Ammon's horn (tissue), 1 donor: ENCODE measurements at places on chromosomes 2 and 18.
A peak's percentile ranks its signal among the peaks of the same experiment; 100 is the strongest.

DNA sequence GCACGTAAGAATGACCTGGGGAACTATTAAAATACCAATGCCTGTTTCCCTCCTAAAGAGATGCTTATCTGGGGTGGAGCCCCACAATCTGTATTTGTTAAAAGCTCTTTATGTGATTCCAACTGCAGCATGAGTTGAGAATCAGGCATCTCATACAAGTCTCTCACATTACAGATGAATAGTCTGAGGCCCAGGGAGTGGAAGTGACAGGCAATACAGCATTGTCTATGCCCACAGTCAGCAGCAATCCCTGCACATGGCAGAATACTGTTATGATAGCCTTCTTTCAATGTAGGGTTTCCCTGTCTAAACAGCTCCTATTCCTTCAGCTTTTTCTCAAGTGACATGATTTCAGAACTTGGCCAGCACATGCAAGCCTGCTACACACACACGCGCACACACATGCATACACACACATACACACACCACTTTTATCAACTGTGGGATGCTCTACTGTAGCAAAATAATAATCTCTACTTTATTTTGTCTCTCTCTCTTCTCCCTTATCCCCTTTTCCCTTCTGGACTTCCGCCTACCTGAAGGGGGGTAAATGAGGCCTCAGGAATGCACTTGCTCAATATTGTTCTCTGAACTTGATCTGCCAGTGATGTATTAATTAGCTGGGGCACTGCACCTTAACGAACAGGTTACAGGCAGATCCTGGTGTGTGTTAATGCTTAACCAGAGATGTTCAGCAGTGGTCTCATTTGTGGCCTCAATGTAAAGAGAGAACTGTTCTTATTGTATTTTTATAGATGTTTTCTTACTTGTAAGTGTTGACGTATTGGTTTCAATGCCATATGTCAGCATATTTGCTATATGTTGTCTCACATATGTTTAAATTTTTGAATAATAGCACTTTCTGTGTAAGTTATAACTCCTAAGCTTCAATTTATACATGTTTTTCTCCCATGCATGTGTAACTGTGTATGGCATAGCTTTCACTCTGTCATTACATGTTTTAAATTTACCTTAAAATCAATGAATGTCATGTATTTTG, 116.0 kb downstream of the SETBP1 start:
- no peak for DNase-seq

DNA sequence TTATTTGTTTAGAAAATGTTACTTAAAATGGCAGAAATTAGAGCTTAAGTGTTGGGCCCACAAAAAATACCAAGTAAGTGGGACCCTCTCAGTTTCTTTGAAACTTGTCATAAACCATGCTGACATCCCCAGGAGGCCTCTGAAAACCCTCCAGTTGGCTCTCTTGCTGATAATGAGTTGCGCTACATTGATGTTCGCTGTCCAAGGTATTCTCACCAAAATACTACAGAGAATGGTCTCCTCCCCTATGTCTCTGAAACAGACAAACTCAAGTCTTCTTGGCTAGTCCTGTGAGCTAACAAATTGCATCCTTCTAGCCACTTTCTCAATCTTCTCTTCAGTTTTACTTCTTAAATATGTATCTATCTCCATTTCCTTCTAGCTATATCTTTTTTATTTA, 669.4 kb downstream of the IRS1 start:
- no peak for DNase-seq

- no peak for DNase-seq
Measured at GRCh38 chr2:210288408-210288807, 26.6 kb downstream of the MYL1 start.

DNA sequence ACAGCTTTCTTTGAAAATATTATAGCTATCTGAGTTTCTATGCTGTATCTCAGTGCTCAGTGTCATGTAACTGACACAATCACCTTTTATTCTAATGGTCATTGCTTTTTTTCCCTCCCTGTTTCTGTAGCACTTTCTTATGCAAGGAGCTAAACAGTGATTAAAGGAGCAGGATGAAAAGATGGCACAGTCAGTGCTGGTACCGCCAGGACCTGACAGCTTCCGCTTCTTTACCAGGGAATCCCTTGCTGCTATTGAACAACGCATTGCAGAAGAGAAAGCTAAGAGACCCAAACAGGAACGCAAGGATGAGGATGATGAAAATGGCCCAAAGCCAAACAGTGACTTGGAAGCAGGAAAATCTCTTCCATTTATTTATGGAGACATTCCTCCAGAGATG, 56.4 kb downstream of the SCN2A start:
- DNase-seq: peak; percentile 21

DNA sequence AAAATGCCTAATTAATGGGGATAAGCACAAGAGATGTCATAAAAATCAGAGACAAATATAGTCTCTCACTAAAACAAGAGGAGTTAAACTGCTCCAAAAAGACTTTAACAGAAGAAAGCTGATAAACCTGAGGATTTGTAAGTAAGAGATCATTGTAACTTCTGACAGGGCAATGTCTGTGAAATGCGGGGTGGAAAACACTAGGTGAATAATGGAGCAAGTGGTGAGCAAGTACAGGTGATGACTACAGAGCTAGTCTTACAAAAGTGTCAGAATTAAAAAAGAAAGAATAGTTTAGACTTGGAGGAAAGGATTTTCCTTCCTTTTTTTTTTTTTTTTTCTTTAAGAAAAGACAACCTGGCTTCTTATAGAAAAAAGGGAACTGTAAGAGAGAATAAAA, 22.7 kb downstream of the ATAD2B start:
- DNase-seq: no peak

DNA sequence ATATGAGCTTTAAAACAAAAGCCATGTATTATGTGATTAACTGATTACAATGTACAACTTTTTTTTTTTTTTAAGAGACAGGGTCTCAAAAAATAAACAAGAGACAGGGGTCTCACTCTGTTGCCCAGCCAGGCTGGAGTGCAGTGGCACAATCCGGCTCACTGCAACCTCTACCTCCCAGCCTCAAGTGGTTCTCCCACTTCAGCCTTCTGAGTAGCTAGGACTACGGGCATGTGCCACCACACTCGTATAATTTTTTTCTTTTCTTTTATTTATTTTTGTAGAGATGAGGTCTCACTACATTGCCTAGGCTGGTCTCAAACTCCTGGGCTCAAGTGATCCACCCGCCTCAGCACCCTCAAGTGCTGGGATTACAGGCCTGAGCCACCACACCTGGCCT, 103.1 kb downstream of the ATAD2B start:
- DNase-seq: no peak

GRCh38 chr2:239943991-239944631, 81.0 kb downstream of the NDUFA10 start:
- no peak for DNase-seq

DNA sequence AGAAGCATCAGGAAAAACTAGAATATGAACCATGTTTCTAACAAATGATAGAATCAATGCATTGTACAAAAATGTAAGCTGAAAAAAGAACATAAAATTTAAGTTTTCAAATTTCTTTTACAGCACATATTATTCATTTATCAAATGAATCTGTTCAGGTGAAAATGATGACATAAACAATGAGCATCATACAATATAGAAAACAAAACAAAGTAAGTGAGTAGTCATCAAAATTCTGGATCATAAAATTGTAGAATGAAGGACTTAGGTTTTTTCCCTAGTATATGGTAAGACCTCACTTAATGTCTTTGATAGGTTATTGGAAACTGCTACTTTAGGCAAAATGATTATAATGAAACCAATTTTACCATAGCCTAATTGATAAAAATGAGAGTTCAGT, 427.0 kb upstream of the KCNH7 start:
- DNase-seq: no peak

DNA sequence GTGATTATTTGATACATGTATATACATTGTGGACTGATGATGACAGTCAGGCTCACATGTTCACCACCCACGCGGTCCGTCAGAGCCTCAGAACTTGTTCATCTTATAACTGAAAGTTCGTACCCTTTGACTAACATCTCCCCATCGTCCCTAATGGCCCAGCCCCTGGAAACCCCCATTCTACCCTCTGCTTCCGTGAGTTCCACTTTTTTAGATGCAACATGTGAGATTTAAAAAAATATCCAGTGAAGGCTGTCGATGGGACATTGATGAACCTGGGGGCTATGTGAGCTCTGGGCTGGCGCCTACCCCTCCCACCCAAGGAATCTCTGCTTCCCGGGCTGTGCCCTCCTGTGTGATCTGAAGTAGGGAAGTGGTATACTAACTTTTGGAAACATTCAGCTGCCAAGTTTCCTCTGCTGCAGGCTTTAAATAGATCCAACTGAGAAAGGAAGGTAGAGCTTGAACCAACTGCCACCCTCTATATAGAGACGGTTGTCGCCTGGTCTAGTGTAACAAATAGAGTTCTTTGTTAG, 163.8 kb downstream of the FAM210A start:
- DNase-seq: peak; percentile 39

GRCh38 chr18:2965797-2966196, 47.1 kb downstream of the LPIN2 start:
- DNase-seq: no peak

- DNase-seq: no peak
Measured at GRCh38 chr2:225354281-225354774, 45.2 kb upstream of the NYAP2 start.

GRCh38 chr2:147355706-147356105, 489.1 kb upstream of the ACVR2A start:
- DNase-seq: no peak

DNA sequence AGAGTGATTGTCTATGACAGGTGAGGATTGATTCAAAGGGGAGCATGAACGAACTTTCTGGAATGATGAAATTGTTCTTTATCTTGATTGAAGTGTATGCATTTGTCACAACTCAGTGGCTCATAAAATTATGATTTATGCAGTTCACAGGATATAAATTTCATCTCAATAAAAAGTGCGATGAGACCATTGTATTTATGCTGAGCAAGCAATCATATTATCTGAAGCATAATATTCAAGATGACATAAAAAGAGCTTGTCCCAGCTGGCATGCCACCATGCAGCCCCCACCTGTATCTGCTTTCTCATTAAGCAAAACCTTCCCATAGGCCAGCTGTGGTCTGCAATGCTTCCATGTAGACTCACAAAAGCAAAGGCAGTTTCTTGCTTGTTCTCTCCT, 49.6 kb upstream of the TEX51 start:
- no peak for DNase-seq

GRCh38 chr18:12652861-12653401, 5.0 kb downstream of the SPIRE1 start:
- no peak for DNase-seq

- peak; percentile 11 for DNase-seq
Measured at GRCh38 chr2:52536929-52537460, 1230.6 kb upstream of the CHAC2 start.

- no peak for DNase-seq
Measured at GRCh38 chr2:159944874-159945273, 117.5 kb downstream of the PLA2R1 start.

- DNase-seq: no peak
Measured at GRCh38 chr2:112005406-112006075, 49.5 kb upstream of the TMEM87B start.

GRCh38 chr18:37270038-37270665, 295.4 kb downstream of the CELF4 start:
- peak; percentile 36 for DNase-seq

DNA sequence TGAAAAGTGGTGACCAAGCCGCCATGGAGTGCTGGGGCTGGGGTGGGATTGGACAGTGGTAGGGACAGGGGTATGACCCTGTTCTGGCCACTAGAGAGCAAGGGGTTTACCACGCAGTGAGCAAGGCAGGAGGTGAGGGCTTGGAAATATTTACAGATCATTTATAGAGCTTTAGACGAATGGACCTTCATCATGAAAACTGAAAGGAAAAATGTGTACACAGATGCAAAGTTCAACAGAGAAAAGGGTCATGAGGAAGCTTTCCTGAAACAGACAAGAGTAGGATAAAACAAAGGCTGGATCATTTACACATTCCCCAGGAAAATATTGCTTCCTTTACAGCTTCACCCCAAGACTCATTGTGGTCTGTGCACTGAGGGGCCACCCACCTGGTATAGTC, 130.5 kb upstream of the SMAD2 start:
- no peak for DNase-seq

DNA sequence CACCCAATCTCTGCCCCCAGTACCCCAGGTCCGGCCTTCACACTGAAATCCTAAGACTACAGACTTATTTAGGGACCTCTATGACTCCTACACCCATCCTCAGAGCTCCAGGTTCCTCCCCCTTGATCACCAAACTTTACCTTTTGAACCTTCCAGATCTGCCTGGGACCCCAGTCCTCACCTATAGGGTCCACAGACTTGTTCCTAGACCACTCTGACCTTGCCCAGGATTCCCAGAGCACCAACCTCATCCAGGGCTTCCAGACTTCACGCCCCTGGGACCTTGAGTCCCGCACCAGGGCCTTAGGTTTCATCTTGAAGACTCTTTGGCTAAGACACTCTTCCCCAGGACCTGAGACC, 462 bp downstream of the CHCHD5 start:
- DNase-seq: no peak

DNA sequence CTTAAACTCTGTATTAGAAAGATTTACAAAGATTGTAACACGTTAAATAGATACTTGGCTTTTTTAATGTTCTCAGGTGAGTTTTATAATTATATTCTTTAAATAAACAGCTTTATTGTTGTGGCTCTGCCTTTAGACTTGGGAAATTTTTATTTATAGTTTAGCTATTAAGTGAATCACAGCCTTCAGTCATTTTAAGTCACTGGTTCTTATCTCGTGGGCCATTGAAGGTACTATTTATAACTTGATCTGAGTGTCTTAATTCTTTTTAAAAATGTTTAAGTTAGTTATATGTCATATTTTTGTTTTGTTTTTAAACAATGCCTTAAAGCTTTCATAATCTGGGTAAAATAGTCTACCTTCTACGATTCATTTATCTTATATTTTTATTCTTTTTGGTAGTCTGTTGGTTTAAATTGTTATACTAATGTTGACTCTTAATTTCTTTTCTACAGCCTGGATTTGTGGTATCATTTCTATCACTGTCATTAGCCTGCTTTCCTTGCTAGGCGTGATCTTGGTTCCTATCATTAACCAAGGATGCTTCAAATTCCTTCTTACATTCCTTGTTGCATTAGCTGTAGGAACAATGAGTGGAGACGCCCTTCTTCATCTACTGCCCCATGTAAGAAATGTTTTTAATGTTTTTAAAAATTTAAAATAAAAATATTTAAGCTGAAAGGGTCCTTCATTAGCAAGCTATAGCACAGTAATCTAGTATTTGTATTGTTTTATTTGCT, 49.3 kb downstream of the SLC39A10 start:
- DNase-seq: no peak

DNA sequence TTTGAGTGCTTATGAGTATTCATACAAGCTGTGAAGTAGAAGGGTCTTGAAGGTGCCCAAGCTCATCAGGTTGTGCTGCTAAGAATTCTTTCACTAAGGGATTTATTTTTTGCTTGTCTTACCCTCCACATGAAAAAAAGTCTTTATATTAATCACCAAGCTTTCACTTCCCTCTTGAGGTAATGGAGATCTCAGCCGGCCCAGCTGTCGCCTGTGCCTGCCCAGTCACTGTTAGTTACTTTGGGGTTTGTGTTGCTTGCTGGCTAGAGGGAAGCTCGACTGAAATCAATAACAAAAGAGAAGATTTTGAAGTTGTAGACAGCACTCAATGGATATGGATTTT, 21.9 kb downstream of the MC2R start:
- no peak for DNase-seq
